ENCODE measurements at places on chromosomes 11 and 22. TPM values are rescaled to one million over a fixed set of nuclear protein-coding genes. Genes with fewer than 3 reads are reported as not detected.

GRCh38 chr11:86901599-86901998 is 53.6 kb downstream of the FZD4 start:
- no peak for DNase-seq

DNA sequence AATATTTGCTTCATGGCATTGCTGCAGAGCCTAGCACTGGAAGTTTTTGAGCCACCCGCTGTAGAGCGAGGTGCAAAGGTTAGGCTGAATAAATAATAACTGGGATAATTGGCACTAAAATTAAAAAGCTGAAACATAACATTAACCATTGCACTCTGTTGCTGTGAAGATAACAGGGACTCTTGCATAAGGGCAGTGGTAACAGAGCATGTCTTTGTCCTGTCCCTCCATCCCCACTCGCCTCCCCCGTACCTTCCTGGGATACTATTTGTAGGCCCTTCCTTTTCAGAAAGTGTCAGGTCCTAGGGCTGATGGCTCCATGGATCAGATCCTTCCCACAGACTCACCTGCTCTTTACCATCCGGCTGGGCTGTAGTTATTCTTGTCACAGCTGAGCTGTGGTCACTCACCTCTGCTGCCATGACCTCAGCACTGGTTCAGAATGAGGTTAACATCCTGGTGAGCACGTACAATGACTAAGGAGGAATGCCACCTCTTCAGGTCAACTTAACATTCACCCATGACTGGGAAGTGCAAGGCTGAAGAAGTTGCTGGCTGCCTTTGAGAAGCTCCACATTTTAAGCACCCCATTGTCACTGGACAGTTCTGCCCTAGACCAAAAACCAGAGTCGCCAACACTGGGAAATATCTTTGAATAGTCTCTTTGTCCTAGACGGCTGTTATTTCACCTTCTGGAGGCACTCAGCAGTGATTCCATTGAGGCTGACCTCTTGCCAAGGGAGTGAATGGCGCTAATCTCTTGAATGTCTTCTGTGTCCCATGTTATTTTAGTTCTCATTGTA is 103.2 kb upstream of the KIRREL3 start:
- DNase-seq: no peak

DNA sequence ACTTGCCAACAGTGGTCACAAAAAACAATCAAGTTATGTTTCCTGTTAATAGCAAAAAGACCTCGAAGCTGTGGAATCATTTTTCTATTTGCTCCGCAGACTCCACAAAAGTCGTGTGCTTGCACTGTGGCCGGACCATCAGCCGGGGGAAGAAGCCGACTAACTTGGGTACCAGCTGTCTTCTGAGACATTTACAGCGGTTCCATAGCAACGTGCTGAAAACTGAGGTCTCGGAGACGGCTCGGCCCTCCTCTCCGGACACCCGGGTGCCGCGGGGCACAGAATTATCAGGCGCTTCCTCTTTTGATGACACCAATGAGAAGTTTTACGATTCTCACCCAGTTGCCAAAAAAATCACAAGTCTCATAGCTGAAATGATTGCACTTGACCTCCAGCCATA is 31.6 kb downstream of the ZBED4 start:
- no peak for DNase-seq

- no peak for DNase-seq
Observed at GRCh38 chr22:33327348-33327860, 269.2 kb upstream of the SYN3 start.

OR5P2 gene
- not detected for total RNA-seq

- DNase-seq: no peak
Observed at GRCh38 chr11:96024666-96025065, 100.8 kb upstream of the MTMR2 start.

ANO5 gene
- 4.3 TPM for total RNA-seq

FAM227A gene
- total RNA-seq: 10.8 TPM

- no peak for DNase-seq
Observed at GRCh38 chr11:16958833-16959232, 55.4 kb downstream of the PLEKHA7 start.

DNA sequence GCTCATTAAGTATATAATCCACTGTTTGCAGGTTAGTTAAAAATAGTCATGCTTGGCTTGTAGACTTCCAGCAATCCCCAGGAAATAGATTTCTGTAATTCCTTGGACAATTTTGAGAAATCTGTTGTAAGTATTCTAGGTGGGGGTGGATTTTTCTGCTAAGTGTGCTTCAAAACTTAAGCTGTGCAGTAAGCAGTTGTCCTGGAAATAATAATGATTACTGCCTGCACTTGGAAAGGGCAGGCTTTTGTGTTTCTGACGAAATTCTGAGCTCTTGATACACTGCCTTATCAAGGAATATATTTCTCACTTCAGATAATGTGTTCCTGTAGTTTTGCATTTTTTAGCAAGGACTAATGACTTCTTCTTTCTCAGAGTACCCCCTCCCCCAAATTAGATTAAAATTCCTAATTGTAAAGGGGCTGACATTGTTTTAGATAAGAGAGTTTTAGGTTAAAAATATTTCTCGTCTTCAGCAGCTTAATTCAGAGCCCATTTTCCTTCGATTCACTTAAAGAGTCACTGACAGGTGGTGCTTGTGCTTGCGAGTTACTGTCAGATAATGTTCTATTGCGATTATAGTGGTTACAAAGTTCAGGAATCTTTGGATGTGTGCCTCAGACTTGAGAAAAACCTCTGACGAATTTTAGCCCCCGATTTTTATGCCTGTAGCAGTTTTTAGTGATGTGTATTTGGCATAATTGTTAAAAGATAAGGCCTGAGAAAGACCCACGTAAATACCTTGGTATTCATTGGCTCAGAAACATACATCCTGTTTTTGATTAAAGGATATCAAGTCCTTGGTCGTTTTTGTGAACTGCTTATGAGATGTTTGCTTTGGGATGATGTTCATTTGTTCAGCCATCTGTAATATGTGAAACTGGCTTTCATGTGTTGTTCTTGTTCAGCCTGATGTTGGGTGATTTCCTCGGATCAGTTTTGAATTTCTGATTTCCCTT is 120.5 kb downstream of the HIPK3 start:
- DNase-seq: no peak

C11orf16 gene
- total RNA-seq: not detected

GRCh38 chr22:48218889-48219420 is 1456.5 kb downstream of the TBC1D22A start:
- DNase-seq: no peak

- DNase-seq: no peak
Observed at GRCh38 chr11:64369440-64370421, 10.8 kb downstream of the RPS6KA4 start.

RIMBP3C gene
- total RNA-seq: not detected

GRCh38 chr22:44438481-44439131 is 59.4 kb downstream of the RTL6 start:
- DNase-seq: no peak

ABCC8 gene
- total RNA-seq: 1.0 TPM

GRCh38 chr11:126878913-126879482 is 121.6 kb downstream of the KIRREL3 start:
- no peak for DNase-seq

DNA sequence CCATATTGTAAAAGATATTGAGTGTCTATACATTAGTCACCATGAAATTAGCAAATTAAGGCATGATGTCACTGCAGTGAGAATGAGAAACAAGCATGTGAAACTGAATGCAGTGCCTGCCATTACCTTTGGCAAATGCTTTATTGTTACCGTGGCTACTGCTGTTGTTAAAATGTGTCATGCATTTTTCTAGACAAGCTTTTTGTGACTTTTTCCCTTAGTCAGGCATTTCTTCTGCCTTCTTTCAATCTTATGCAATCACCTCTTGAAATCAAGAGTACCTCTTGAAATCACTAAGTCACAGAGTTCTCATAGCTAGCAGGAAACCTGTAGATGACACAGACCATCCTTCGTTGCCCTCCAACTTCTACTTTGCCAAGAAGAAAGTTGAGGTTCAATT is 461.7 kb upstream of the TENM4 start:
- no peak for DNase-seq

SELENOH gene
- 131 TPM for total RNA-seq

SAA1 gene
- 23.9 TPM for total RNA-seq

GRCh38 chr11:57458060-57458409 is 2.3 kb upstream of the RTN4RL2 start:
- DNase-seq: no peak

GRCh38 chr11:114395736-114396135 is 4.6 kb downstream of the C11orf71 start:
- DNase-seq: peak; percentile 7

HBG1 gene
- total RNA-seq: not detected

ART1 gene
- not detected for total RNA-seq
